ENCODE measurements at places on chromosomes 2 and 18.
A peak's percentile ranks its signal among the peaks of the same experiment; 100 is the strongest.

- DNase-seq: no peak
These were observed 49.3 kb upstream of the ANKRD44 start for GRCh38 chr2:197359859-197360258.

DNA sequence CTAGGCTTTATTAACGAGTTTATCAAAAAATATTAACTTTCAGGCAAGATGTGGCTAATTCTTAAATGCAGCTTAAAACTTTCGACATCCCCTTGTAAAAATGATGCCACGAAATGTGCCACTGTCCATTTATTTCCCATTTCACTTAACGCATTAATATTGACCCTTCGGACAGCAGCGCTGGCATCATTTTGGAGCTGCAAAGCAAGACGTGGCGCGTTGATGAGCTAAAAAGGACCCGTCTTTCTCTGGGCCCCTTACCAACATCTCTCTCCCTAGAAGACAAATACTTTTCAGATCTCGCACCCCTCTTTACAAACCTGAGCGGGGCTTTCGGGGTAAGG lies 367.9 kb downstream of the MTX2 start:
- no peak for DNase-seq

DNA sequence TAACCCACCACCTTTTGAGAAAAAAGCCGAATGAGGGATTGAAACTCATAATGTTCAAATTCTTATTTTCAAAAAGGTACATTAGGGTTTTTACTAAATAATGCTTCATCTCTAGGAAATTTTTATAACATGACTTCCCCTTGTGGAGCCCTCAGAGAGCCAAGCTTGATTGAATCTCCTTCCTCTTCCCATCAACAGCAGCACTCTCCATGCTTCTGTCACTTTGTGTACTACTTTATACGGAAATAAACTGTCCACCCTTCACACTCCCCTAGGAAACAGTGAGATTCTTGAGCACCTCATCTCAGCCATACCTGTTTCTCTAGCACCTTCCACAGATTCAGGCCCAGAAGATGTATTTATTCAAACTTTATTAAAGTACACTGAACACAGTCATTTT lies 51.8 kb downstream of the TFPI start:
- no peak for DNase-seq

DNA sequence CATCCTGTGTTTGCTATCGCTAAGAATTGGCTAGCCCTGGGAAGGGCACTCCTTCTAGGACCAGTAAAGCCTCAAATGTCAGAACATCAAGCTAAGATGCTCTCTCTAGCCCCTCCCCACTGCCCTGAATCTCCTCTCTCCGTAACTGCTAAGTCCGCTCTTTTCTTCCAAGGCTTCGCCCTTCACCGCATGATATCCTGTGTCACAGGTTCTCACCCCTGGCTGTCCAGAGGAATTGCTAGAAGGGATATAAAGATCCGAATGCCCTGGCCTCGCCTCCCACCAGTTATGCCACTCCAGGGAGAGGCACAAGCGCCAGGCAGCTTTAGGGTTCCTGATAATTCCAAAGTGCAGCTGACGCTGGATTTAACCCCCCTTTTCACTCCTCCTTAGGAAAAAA lies 17.1 kb upstream of the GPR45 start:
- DNase-seq: no peak

- no peak for DNase-seq
These were observed 169.1 kb upstream of the KLF7 start for GRCh38 chr2:207334624-207335371.

DNA sequence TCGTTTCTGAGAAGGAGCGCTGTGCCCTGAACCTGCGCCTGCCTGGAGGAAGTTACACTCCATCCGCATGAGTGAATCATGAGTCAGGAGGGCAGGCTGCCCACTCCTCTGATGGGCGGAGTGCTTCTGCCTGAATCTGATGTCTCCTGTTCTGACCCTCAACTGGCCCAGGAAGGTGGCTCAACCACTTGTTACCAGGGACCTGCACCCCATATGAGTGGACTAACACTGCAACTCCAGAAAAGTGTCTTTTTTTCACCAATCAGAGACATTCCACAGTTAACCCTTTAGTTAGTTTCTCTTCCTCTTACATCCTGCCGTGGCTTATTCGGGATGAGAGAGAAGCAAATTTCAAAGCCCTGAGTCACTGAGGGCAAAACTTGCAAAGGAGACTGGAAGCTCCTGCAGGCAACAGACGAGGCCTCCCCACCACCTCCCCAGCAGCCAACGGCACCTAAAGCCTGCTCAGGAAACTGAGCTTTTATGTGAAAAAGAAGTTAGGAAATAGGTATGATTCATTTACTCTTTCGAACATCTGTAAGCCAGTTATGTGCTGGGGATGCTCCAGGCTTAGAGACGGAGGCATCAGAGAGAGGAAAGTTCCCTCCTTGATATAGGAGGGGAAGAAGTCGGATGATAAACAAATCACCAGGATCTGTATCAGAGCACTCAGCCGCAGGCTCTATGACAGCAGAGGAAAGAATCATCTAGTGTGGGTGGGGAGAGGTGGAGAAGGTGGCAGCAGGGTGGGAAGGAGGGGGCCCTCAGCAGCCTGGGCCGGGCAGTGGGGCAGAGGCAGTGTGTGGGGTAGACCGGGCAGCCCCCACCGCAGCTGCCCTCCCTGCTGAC lies 30.9 kb downstream of the MBP start:
- DNase-seq: no peak

GRCh38 chr18:21084511-21085078 lies 27.0 kb downstream of the ROCK1 start:
- no peak for DNase-seq

- DNase-seq: no peak
These were observed 39.1 kb downstream of the OSBPL6 start for GRCh38 chr2:178233428-178233827.

DNA sequence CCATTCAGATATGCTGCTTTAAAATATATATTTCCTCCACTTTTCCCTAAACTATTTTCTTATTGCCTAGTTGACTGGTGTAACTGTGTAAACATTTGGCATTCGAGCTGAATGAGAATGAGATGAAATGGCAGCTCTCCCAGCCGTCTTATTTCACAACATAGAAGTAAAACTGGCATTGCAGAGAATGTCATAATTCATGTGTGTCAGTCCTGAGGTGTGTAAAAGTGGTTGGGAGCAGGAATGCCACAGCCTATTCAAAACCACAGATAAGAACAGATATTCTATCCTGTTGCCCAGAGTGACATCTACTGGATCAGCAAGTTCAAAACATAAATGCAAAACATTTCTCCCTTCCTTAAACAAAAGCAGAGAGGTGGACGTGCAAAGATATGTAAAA lies 565.5 kb upstream of the CHAC2 start:
- DNase-seq: peak; percentile 30

DNA sequence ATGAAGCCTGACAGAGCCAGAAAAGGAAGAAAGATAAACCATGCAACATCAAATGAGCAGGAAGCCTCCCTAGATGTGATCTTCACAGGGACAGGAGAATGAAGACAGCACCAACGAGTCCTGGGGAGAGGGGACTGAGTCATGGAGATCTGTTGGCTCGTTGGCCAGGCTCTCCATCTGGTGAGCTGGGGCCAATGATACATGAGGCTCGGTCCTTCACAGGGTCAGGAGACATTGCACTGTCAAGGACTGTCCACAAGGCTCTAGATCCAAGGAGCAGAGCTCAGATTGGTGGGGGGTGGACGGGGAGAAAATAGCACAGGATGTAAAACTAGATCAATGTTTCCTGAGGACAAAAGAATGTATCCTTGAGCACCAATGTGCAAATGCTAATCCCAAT lies 735 bp downstream of the CD207 start:
- DNase-seq: no peak

DNA sequence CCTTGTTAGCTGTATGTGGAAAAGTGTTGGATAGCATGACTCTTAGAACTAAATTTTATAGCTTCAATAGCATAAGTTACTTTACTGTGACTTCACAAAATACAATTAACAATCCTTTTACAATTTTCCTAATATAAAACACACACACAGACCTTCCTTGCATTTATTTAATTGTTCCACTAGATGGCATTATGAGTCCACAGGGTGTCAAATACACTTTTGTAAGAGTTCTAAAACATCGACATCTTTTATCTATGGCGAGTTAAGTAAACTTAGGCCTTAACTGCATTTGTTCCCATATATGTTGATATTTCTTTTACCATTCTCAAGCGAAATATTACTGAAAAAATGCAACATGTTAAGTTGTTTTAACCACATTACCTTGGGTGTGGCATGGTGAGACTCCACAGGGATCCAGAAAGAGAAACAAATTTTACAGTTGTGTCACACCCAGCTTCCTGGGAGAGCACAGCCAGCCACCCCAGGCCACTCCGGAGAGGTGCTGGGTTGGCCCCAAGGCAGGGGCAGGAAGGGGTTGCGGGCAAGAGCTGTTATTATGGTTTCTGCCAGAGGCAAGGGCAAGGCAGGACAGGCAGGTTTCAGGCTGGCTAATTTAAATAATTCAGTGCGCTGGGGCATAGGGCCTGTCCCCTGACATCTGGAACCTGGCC lies 312.4 kb upstream of the MC4R start:
- DNase-seq: no peak

DNA sequence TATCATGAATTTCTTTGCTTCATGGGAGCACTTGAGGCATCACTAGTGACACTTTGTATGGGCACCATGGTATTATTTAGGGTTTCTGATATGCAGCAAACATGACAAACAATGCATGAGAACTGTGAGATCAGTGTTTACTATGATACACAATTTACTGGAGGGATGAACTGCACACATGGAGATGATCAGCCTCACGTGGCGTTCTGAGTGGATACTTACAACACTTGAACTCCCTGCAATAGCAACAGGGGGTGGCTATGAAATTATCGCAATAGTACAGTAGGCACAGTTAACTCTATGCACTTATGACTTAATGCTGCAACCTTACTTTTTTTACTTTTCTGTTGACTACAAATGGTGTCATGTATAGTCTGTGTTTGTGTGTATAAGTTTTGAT lies 18.5 kb upstream of the UGT1A8 start:
- DNase-seq: no peak

GRCh38 chr2:18487106-18487913 lies 73.1 kb downstream of the RDH14 start:
- DNase-seq: no peak

DNA sequence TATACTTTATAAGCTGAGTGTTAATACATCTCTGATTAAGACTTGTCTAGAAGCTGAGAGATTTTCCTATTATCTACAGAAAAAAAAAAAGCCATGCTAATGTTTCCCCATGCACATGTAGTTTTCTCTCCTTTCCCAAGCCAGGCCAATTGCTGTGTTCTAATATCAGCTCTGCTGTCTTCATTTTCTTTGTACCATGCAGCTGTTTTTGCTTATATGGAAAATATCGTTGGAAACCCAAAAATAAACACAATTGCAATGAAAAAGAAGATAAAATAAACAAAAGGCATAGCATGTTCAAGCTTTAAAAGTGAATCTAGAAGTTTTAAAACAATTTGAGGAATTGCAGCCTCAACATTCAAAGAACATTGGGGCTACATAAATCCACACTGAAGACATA lies 817.4 kb upstream of the ACVR2A start:
- no peak for DNase-seq

DNA sequence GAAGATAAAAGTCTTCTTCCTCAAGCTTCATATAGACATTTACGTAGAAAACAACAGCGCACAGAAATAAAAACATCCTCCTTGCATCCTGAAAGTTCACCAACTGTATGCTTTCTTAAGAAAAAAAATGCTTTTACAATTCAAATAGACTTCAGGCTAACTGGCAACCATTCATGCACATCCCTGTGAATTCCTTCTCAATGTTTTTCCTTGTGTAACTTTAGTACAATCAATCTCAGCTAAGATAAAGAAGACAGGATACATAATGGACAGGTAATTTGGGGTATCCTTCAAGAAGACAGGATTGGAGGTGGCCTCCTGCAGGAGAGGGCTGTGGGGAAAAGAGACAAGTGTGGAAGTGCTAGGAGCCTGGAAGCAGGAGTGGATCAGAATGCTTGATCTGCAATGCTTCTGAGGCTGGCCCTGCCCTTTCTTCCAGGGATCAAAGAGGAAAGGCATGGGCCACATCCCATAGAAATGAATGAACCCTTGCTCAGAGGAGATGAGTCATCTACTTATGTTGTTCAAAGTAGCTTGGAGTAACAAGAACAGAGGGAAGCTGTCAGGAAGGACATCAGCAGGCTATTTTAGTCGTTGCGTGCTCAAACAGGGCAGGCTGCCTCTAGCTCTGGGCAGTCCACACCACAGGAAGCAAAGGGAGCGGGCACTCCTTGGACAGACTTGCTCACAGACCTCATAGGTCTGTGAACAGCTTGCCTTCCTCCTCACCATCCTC lies 126.6 kb downstream of the TMEM131 start:
- DNase-seq: no peak

DNA sequence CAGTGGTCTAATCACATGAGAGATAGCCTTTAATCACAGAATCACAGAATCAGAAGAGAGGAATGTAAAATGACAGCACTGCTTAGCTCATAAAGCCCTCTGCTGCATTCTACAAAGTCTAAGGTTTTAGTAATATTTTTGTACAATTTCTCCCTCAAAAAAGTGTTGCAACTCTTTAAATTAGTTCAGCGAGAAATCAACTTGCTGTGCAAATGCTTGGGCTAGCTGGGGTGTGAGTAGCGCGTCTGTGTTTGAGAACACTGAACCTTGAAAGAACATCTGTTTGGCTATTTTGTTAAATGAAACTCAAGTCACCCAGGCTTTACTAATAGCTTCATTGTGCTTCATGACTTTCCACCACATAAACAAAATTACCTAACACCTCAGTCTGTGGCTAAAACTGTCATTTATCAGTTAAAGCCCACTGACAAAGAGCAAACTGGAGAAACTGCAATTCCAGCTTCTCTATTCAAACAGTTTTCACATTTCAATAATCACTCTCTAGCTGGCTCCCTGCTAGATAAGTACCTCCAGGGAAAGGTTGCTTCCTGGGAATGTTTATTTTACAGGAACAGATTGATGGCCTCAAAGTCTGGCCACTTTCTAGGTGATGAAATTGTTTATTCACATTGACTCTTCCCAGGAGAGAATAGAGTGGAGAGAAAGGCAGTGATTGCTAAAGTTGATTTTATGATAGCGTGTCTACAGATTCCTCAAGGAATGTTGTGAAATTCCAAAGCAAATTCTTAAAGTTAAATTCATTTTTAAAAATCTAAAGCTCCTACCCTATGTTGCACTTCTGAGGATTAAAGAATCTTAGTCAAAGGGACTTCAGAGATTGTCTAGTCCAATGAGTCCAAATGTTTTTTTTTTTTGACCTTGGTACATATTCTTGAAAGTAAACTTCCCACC lies 36.0 kb upstream of the STAT1 start:
- peak; percentile 33 for DNase-seq

GRCh38 chr2:126792993-126793392 lies 105.7 kb upstream of the TEX51 start:
- DNase-seq: no peak

- no peak for DNase-seq
These were observed 159.3 kb downstream of the SCG2 start for GRCh38 chr2:223442847-223443246.

DNA sequence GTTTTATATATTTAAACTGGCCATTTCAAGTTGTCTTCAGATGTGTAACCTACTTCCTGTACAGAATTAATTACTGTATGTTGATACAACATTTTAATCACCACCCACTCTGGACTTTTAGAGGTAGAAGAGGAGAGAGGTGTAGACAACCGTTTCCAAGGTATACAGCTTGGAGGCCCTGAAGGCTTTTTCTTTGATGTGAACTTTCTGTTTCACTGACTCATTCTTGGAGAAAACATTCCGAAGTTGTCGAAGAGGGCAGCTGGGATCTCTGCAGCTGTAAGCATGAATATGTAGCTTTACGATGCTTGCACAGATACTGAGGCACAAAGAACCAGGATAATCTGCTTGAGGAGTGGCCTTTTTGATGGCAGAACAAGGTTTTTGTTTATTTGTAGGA lies 137.0 kb downstream of the NCKAP5 start:
- DNase-seq: no peak

- DNase-seq: no peak
These were observed 13.5 kb downstream of the TNFRSF11A start for GRCh38 chr18:62338446-62339105.

Measured in DMS 273 treated with DMSO at 0.1 percent for 48 hours (cell line).